CD4-positive, alpha-beta T cell (primary cell): ENCODE measurements at places on chromosomes 4 and X.

DNA sequence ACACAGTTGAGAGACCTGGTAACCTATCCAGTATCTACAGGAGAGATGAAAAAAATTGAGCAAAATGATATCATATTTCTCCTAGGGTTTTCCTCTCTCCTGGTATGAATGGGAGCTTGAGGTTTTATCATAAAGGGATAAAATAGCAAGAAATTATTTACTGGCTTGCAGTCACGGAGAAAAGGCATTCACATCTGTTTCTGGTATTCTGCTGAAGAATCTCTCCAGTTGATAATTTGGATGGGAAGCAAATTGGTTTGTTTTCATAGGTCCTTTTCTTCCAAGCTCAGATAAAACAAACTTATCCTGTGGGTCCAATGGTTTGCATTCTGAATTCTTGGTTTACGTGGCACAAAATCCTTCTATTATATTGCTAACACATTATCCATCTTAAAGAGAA lies 83.1 kb upstream of the GYPA start:
- no peak for DNase-seq

DNA sequence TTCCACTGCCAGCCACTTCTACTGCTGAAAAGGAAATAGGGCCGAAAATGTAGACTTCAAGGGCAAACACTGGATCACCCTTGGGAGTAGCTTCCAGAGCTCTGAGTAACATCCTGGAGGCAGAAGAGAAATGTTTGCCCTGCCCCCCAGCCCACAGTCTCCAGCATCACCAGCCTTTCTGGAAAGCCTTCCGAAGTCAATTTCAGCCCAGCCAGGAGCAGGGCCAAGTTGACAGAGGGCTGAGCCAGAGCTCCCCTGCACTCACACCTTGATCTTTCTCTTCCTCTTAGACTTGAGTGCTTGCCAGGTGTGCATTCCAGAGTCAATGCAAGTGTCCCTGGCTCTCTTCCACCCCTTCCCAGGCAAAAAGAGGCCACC lies 35.2 kb downstream of the SLC25A5 start:
- DNase-seq = no peak

DNA sequence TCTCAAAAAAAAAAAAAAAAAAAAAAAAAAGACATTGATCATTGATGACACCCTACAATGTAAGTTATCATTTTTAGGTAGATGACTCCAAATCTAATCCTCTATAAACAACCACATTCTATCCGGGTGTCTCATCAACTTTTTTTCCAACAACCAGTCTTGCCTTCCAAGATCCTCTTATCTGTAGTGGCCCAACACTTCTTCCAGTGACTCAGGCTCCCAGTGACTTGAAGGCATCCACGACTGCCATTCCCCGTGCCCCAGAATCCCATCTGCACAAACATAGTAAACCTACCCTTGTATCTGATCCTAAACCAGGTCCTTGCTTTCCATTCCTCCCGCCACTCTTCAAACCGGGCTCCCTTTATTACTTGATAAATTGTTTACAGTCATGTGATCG lies 15.6 kb upstream of the TSPAN5 start:
- DNase-seq = no peak

DNA sequence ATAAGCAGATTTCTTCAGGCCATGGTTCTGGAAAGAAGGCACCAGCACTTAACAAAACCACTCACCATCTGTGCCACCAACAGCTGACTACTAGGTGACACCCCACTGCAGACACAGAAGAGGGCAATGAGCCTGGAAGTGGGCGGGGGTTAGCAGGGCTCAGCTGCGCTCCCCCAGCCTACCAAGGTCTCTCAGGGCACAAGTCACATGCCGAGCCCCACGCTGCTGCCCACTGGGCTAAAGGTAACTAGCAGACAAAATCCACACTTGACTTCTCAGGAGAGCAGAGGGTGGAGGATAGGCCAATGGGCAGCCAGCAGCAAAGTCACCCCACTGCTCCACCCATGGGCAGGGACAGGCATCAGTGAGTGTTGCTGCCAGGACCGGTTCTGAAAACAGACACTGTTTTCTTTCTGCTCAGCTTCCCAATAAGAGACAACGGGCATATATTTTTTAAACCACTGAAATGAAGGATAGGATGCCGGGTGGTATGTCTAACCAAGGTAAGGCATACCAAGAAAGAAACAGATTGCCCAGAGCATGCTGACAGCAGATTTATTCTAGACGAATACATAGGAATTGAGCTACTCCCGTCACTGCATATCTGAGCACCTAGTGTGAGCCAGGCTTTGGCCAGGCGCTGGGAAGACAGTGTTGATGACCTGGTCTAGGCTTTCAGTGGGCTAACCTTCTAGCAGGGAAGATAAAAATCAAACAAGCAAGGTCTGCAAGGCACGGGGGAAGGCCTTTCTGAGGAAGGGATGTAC lies 20.1 kb downstream of the ACSL1 start:
- no peak for DNase-seq

DNA sequence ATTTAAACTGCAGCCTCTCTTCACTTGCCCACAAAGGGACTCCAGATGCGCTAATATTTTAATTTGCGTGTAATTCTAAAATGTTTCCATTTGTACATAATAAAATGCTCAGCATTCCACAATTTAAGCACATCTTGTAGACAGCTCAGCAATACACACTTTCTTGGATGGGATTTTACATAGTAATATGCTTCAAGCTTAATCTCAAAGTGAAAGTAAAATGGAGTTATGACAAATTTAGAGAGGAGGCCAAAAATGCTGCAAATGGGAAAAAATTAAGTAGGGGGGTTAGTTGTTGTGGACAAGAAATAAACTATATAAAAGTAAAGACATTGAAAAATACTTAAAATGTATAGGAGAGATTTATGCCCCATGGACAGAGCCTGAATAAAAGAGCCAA lies 149.1 kb downstream of the FBXO8 start:
- no peak for DNase-seq

DNA sequence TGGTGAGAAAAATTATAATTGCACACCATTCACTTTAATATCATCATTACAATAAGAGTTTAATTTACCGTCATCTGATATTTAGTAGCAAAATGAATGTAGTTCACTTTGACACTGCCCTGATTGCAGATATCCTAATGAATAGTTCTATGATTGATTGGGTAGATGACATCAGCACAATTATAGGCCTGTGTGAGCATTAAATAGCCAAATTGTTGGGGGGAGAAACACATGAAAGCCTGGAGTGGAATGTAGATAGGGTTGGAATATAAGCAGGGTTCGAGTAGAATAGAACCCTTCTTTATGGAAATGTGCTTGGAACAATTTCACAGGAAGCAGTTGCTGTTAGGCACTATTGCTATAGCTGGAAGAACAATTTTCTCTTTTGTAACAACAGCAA lies 1526.2 kb downstream of the RPA4 start:
- DNase-seq = no peak

DNA sequence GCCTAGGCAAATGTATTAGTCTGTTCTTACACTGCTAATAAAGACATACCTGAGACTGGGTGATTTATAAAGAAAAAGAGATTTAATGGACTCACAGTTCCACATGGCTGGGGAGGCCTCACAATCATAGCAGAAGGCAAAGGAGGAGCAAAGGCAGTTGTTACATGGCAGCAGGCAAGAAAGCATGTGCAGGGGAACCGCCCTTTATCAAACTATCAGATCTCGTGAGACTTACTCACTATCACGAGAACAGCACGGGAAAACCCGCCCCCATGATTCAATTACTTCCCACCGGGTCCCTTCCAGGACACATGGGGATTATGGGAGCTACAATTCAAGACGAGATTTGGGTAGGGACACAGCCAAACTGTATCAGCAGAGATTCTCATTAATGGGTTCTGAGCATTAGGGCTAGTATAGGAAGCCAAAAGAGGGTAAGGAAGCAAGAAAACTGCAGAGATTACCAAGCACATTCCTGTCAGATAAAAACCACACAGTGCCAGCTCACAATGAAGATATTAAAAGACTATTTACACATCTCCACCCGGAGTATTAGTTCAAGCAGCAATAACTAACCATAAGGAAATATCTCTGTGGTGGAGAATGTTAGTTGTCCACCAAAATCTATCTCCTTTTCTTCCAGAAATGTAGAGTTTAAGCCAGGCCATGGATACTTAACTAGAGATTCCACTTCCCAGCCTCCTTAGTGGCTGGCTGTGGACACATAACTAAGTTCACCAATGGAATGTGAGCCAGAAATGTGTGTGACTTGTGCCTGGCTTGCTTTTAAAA lies 61.2 kb upstream of the HOPX start:
- no peak for DNase-seq

DNA sequence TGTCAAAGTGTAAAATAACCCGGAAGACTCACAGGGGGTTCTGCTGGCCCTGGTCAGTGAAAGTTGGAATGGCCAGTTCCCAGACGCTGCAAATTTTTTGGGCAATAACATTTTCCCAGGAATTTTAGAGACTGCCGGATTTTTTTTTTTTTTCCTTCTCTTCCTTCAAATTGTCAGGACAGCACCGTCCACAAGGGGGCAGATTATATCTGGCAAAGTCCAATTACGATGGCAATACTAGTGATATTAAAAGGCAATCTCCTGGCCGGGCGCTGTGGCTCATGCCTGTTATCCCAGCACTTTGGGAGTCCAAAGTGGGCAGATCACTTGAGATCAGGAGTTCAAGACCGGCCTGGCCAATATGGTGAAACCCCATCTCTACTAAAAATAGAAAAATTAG lies 20.5 kb downstream of the SLC25A5 start:
- DNase-seq = peak; percentile 48

- DNase-seq = no peak
Observed at GRCh38 chr4:23268072-23268771, 575.5 kb downstream of the GBA3 start.

- no peak for DNase-seq
Observed at GRCh38 chrX:131782646-131783045, 238.8 kb downstream of the OR13H1 start.

DNA sequence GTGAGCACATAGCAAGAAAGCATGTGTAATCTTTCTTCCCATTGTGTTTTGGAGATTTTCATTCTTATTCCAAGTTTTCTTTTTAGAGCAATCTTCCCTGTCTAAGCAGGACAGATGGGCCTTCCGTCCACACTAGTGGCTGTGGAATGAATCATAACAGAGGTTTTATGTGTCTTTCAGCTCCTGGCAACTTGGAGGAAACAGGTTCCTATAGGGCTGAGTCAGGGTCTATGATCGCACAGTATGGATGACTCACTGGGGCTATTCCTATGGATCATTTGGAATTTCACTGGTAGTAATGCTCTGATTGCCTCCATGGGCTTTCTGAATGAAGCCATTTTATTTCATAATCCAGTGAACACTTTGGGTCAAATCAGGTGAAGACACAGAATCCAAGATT lies 51.8 kb upstream of the CBLL2 start:
- no peak for DNase-seq

GRCh38 chrX:133634416-133634815 lies 219.1 kb upstream of the GPC4 start:
- no peak for DNase-seq

GRCh38 chrX:150762258-150763165 lies 69.3 kb downstream of the MTMR1 start:
- DNase-seq = no peak

GRCh38 chr4:117676153-117676552 lies 358.1 kb upstream of the NDST3 start:
- DNase-seq = no peak

- no peak for DNase-seq
Observed at GRCh38 chrX:41110801-41111625, 25.8 kb downstream of the USP9X start.

DNA sequence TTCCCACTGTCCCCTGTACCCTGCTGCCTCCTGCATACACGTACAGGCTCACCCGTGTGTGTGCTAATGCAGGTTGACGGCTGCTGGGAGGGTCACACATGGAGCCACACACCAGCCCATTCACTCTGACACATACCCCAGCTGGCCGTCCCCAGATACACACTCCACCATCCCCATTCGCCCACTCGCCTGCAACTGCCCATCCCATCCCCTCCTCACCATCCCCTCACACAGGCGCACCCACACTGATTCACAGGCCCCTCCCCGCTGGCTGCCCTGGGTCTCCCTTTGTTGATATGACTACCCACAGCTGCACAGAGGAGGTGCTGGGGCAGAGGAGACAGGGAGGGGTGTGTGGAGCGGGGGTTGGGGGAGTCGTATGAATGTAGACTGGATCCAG lies 25.7 kb downstream of the PJA1 start:
- DNase-seq = no peak

DNA sequence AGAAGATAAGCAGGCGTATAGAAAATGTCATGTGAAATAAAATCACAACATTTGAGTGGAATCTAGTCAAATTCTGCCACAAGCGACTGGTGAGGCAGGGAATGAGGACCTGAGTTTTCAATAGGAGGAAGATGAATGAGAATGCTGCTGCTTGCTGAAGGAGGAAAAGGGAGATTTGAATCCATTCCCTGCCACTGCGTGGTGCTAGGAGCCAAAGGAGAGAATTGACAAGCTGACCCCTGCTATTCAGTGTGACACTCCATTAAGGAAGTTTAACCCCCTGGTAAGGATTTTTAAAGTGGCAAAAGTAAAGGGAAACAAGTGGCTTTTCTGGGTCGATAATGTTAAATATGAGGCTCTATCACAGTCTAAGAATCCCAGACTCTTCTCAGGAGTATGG lies 314.0 kb downstream of the NAF1 start:
- DNase-seq = no peak

DNA sequence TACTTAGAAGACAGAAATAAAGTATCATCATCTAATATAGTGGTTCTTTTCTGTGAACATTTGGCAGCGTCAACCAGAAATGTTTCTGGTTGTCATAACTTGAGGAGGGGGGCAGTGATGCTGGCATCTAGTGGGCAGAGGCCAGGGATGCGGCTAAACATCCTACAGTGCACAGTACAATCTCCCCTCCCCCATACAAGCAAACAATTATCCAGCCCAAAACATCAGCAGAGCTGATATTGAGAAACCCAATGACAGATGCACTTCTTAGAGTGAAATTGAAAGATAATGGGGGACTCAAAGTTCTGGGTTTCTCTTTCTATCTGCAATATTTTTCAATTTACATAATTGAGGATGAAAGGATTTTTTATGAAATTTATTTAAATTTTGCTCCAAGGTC lies 1.9 kb upstream of the EIF1AX start:
- DNase-seq = no peak

- no peak for DNase-seq
Observed at GRCh38 chrX:1226249-1226648, 13.8 kb upstream of the CRLF2 start.

DNA sequence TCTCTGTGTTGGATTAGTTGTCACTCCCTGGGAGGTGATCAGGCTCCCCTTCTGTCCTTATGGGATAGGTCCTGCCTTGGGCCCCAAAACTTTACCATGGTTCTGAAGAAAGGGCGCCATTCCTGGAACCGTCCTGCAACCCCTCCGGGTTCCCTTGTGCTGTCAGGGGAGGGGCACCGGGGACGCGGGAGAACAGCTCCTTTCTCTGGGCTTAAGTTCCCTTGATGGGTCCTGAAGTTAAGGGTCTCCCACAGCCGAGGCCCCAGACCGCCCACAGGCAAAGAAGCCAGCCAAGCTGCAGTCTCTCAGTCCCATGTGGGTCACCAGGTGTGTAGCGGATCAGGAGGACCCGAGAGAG lies 44.8 kb downstream of the UGT2A3 start:
- DNase-seq = no peak

DNA sequence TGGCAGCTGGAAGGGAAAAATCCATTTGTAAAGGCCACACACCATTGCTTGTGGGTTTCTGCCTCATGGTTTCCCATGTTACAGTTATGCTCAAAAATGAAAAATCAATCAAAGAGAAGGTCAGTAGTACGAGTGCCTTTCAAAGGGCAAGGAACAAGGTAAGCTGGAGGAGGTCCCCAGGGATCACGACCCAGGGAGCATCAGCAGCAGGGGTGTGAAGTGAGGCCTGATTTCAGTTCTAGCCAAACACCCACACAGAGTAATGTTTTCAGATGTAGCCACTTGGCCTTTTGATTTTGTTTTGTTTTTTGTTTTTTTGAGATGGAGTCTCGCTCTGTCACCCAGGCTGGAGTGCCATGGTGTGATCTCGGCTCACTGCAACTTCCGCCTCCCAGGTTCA lies 69.4 kb upstream of the AFAP1 start:
- DNase-seq = no peak
